ENCODE measurements at places on chromosomes 16 and 17.

- peaks cover 35% of the 10 kb centered on the region for H3K36me3 ChIP-seq
- no peak for DNase-seq
- peak overlapping the region; percentile 72 for H3K27ac ChIP-seq
- no peaks in the 10 kb centered on the region for H3K27me3 ChIP-seq
- peaks cover 29% of the 10 kb centered on the region for H3K4me1 ChIP-seq
- H3K4me3 ChIP-seq: peak overlapping the region; percentile 38
These were observed 963 bp downstream of the ALG1 start for GRCh38 chr16:5072334-5073278.

GRCh38 chr16:85296859-85297660 is 184.8 kb upstream of the CIBAR2 start:
- no peak overlapping the region for H3K27ac ChIP-seq
- no peaks in the 10 kb centered on the region for H3K4me1 ChIP-seq
- no peak overlapping the region for H3K4me3 ChIP-seq
- no peaks in the 10 kb centered on the region for H3K36me3 ChIP-seq
- DNase-seq: peak; percentile 59

- peaks cover 49% of the 10 kb centered on the region for H3K36me3 ChIP-seq
- H3K27ac ChIP-seq: no peak overlapping the region
- H3K4me3 ChIP-seq: no peak overlapping the region
- no peaks in the 10 kb centered on the region for H3K27me3 ChIP-seq
These were observed 11.0 kb upstream of the SLC6A4 start for GRCh38 chr17:30246460-30246859.

- H3K27ac ChIP-seq: 0 out of 2 replicates have a peak overlapping the region, but pooled peaks have one; percentile 6
- H3K4me3 ChIP-seq: no peak overlapping the region
- H3K27me3 ChIP-seq: no peaks in the 10 kb centered on the region
- peaks cover 64% of the 10 kb centered on the region for H3K36me3 ChIP-seq
- H3K4me1 ChIP-seq: no peaks in the 10 kb centered on the region
These were observed 80.1 kb downstream of the CLEC16A start for GRCh38 chr16:11024333-11025053.

GRCh38 chr17:64254755-64255154 is 8.3 kb downstream of the TEX2 start:
- H3K27ac ChIP-seq: no peak overlapping the region
- no peak for DNase-seq
- H3K36me3 ChIP-seq: no peaks in the 10 kb centered on the region
- H3K4me3 ChIP-seq: no peak overlapping the region

- H3K27ac ChIP-seq: no peak overlapping the region
- no peak overlapping the region for H3K4me3 ChIP-seq
- no peaks in the 10 kb centered on the region for H3K4me1 ChIP-seq
- DNase-seq: no peak
These were observed 76.0 kb downstream of the CREBBP start for GRCh38 chr16:3804426-3805016.

- H3K27ac ChIP-seq: no peak overlapping the region
- H3K27me3 ChIP-seq: no peaks in the 10 kb centered on the region
- no peaks in the 10 kb centered on the region for H3K4me1 ChIP-seq
- H3K36me3 ChIP-seq: no peaks in the 10 kb centered on the region
These were observed 17.7 kb downstream of the CDIP1 start for GRCh38 chr16:4520913-4521312.

DNA sequence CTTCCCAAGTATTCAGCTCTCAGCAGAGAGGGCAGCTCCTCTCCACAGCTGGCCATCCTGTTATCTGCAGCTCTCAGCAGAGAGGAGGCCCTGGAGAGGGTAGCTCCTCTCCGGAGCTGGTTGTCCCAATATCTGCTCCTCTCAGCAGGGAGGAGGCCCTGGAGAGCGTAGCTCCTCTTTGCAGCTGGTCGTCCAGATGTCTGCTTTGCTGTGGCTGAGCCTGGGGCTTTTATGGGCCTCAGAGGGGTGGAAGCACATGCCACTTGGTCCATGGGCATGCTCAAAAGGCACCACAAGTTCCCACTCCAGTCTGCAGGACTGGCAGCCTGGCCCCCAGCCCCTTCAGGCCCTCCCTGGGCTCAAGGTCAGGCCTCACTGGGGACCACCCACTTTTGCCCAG is 314.3 kb downstream of the KCNJ2 start:
- no peaks in the 10 kb centered on the region for H3K4me1 ChIP-seq
- DNase-seq: peak; percentile 6
- no peak overlapping the region for H3K27ac ChIP-seq
- H3K27me3 ChIP-seq: no peaks in the 10 kb centered on the region
- H3K4me3 ChIP-seq: no peak overlapping the region
- H3K36me3 ChIP-seq: no peaks in the 10 kb centered on the region

- H3K4me3 ChIP-seq: no peak overlapping the region
- H3K36me3 ChIP-seq: peaks cover 57% of the 10 kb centered on the region
- no peaks in the 10 kb centered on the region for H3K27me3 ChIP-seq
- peak; percentile 43 for DNase-seq
- H3K4me1 ChIP-seq: no peaks in the 10 kb centered on the region
These were observed 10.6 kb upstream of the NUDT16L1 start for GRCh38 chr16:4682616-4683254.

GRCh38 chr16:88303890-88304819 is 78.6 kb upstream of the ZNF469 start:
- no peak overlapping the region for H3K27ac ChIP-seq
- DNase-seq: no peak
- H3K36me3 ChIP-seq: no peaks in the 10 kb centered on the region
- H3K27me3 ChIP-seq: no peaks in the 10 kb centered on the region

DNA sequence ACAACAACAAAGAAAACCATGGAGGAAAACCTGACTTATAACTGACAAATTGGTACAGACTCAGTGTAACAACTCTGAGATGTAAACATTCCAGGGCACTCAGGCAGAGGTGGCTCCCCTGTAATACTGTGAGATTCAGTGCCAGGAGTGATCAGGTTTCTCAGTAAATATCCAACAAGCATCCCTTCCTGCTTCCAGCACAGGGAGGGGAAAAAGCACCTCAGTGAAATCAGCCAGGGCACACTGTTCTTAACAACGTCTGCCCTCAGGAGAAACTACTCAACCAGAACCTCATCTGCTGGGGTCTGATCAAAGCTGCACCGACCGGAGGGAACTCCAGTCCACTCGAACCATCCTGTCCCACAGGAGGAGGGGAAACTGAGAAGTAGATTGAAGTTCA is 52.3 kb downstream of the AMFR start:
- H3K4me1 ChIP-seq: no peaks in the 10 kb centered on the region
- H3K27me3 ChIP-seq: no peaks in the 10 kb centered on the region
- H3K27ac ChIP-seq: no peak overlapping the region
- no peak overlapping the region for H3K4me3 ChIP-seq

GRCh38 chr17:80219763-80220053 is 425 bp downstream of the SGSH start:
- H3K27me3 ChIP-seq: no peaks in the 10 kb centered on the region
- H3K36me3 ChIP-seq: no peaks in the 10 kb centered on the region
- peaks cover 19% of the 10 kb centered on the region for H3K4me1 ChIP-seq
- no peak for DNase-seq
- H3K27ac ChIP-seq: peak overlapping the region; percentile 49
- H3K4me3 ChIP-seq: no peak overlapping the region

DNA sequence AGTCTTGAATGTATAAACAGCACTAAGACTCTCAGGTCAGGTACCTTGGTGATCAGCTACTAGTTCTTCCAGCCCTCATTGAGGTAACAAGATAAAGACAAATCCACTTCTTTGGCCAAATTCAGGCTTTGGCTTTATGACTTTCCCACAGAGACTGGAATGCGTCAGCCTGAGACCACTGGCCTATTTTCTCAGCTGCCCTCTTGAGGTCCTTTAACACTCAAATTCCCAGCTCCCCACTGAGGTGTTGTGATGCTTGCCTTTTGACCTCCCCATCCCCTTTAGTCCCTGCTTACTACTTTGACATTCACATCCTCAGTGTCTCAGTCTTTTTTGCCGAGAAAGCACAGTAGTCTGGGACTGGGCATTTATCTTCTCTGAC is 10.6 kb downstream of the TNFAIP1 start:
- no peaks in the 10 kb centered on the region for H3K4me1 ChIP-seq
- H3K36me3 ChIP-seq: peaks cover 95% of the 10 kb centered on the region
- no peak overlapping the region for H3K4me3 ChIP-seq
- no peaks in the 10 kb centered on the region for H3K27me3 ChIP-seq
- DNase-seq: no peak

DNA sequence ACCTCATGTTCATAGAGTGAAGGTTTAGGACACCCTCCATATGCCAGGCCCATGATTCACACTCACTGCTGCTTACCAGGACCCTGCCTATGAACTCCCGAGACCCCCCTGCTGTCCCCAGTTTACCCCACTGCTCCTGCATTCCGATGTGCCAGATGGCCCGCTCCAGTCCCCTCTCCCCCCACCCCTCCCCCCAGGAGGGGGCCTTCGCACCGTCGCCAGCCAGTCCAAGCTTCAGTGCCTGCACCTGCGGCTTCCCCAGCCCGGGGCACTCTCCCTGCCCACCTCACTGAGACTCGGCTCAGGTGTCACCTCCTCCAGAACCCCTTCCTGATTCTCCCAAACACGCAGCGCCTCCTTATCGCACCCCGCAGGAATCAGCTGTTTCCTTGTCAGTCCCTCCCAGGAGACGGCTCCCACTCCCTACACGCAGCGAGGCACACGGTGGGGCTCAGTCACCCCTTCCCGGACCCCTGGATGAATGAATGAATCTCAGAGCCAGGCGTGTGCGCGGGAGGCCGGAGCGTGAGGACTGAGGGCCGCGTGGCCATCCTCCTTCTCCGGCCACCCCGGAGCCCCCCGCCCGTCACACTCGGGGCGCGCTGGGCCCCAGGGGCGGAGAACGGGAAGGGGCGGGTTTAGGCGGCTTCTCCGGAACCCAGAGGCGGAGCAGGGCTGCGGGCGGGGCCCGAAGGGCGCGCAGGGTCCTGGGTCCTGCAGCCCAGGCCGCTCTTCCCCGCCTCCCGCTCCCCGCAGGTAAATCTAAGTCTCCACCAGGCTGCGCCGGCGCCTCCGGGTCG is 1.6 kb downstream of the MYO1C start:
- peaks cover 11% of the 10 kb centered on the region for H3K36me3 ChIP-seq
- DNase-seq: peak; percentile 70
- peaks cover 12% of the 10 kb centered on the region for H3K27me3 ChIP-seq
- peak overlapping the region; percentile 71 for H3K4me3 ChIP-seq
- H3K27ac ChIP-seq: peak overlapping the region; percentile 3

GRCh38 chr16:70605283-70605657 is 41.1 kb upstream of the IL34 start:
- no peaks in the 10 kb centered on the region for H3K4me1 ChIP-seq
- no peak overlapping the region for H3K4me3 ChIP-seq

DNA sequence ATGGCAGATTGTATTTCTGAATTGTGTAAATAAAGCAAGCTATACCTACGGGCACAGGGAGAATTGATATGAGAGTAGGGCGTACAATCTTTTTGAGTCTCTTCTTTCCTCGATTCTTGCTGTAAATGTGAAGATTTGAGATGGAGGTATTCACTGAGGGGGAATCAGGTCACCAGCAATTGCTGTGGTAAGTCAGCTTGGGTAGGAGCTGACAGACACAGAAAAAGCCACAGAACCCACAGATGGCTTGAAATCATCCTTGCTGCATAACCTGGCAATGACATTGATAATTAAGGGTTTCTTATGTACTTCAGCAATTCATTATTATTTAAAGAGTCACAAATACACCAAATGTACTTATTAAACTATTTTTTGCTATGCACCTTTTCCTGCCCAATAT is 164.2 kb downstream of the CNTNAP4 start:
- no peaks in the 10 kb centered on the region for H3K4me1 ChIP-seq
- no peaks in the 10 kb centered on the region for H3K27me3 ChIP-seq
- no peak overlapping the region for H3K4me3 ChIP-seq
- DNase-seq: no peak
- no peak overlapping the region for H3K27ac ChIP-seq
- H3K36me3 ChIP-seq: no peaks in the 10 kb centered on the region

GRCh38 chr17:14760719-14761411 is 460.0 kb downstream of the HS3ST3B1 start:
- no peak overlapping the region for H3K27ac ChIP-seq
- no peaks in the 10 kb centered on the region for H3K36me3 ChIP-seq
- no peak overlapping the region for H3K4me3 ChIP-seq
- no peaks in the 10 kb centered on the region for H3K27me3 ChIP-seq
- no peaks in the 10 kb centered on the region for H3K4me1 ChIP-seq

- no peak overlapping the region for H3K27ac ChIP-seq
- peaks cover 13% of the 10 kb centered on the region for H3K4me1 ChIP-seq
- peak; percentile 86 for DNase-seq
- no peaks in the 10 kb centered on the region for H3K36me3 ChIP-seq
- no peak overlapping the region for H3K4me3 ChIP-seq
These were observed 5.5 kb upstream of the RHBDF2 start for GRCh38 chr17:76506408-76507345.

Measured in DND-41 (cell line).